NCI-H69 (cell line): ENCODE measurements at places on chromosomes 6 and 20.

DNA sequence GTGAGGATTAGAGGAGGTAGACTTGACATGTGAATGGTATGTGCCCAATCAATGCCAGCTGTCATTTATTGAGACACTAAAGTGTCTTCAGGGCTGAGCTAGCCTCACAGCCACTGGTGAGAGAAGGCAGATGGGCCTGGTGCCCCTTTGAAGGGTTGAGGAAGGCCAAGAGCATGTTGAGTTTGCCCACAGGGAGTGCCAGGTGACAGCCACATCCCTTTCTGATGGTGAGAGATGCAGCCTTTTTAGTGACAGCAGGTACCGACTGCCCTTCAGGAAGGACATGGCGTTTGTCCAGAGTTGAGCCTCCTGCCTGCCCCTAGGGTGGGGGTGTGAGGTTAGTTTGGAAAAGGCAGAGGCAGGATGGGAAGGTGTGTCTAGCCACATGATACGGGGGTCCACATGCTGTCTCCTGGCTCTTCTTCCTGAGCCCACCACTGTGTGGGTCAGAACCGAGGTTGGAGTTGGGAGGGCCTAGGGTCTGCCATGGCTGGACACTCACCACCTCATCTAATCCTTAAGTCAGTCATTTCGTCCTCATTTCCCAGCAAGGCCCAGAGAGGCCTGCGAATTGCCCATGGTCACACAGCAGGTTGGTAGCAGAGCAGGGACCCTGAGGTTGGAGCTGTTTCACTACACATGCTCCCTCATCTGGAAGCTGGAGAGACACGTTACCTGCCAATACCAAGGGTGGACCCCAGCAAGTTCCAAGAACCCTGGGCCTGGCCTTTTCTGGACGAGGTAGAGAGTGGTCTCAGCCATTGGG is 32.5 kb downstream of the SPDEF start:
- peak; percentile 53 for DNase-seq

GRCh38 chr6:97865612-97866011 is 582.6 kb upstream of the MMS22L start:
- DNase-seq, result no peak

DNA sequence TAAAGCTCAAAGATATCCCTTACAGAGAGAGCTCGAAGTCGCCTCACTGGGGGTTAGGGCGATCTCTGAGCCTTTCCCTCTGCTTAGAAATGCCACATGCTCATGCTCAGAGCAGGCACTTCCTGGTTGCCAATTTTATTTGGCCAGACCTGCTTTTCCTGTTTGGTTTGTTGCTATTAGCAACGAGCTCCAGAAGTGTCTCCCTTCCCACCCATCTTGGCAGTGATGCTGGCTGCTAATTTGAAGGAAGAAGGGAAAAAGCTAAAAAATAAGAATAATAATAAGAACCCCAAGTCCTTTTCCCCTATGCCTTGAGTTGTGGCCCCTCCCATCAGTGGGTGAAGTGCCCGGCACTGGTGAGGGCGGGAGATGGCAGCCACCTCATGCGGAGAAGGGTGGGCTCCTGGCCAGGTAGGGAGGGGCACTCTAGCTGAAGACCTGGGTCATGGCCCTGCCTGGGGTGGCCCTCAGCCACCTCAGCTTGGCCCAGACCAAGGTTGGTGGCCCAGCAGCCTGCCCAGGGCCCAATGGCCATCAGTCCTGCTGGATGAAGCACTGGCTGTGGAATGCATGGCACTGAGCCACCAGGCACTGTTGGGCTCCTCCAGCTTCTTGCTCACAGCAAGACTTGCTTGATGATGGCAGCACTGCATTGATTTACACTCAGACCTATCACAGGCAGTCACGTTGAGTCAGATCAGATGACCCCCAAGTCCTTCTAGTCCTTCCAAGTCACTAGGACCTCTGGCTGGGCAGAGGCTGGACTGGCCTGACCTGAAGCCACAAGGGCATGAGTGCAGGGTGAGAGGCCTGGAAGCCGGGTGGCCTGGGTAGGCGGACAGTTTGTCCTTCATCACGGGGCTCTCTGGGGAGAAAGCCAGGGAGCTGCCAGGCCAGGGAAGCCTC is 79.0 kb downstream of the SYNJ2 start:
- peak; percentile 58 for DNase-seq

GRCh38 chr6:149425224-149425623 is 25.2 kb downstream of the SUMO4 start:
- no peak for DNase-seq

GRCh38 chr6:117574198-117574597 is 28.1 kb downstream of the GOPC start:
- DNase-seq, result no peak

DNA sequence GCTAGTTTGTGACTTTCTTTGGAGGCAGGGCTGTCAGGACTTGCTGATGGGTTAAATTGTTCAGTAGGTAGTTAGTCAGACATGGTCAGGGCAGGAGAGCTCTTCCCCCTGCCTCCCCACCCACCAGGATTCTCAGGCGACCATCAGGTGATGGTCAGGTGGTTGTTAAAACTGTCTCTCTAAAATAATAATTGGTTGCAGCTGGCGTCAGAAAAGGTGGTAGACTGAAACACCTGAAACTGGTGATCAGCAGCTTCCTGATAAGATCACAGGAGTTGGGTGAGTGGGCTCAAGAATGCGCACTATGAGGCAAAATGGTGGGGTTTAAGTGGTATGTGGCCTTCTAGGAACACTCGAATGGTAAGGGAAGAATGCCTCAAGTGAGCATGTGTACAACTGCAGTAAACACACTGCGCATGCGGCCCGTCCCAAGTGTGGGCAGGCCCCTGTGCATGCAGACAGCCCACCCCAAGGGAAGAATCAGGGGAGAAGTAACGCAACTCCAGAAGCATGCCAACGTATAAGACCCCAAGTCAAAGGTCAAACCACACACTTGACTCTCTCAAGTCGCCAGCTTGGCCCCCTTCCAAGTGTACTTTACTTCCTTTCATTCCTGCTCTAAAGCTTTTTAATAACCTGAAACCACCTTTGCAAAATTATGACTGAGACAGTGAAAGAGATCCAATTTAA is 7.9 kb upstream of the BLCAP start:
- no peak for DNase-seq

GRCh38 chr20:20202768-20203167 is 150.4 kb downstream of the CFAP61 start:
- peak; percentile 41 for DNase-seq

GRCh38 chr6:134041093-134041492 is 11.3 kb downstream of the SLC2A12 start:
- peak; percentile 91 for DNase-seq

DNA sequence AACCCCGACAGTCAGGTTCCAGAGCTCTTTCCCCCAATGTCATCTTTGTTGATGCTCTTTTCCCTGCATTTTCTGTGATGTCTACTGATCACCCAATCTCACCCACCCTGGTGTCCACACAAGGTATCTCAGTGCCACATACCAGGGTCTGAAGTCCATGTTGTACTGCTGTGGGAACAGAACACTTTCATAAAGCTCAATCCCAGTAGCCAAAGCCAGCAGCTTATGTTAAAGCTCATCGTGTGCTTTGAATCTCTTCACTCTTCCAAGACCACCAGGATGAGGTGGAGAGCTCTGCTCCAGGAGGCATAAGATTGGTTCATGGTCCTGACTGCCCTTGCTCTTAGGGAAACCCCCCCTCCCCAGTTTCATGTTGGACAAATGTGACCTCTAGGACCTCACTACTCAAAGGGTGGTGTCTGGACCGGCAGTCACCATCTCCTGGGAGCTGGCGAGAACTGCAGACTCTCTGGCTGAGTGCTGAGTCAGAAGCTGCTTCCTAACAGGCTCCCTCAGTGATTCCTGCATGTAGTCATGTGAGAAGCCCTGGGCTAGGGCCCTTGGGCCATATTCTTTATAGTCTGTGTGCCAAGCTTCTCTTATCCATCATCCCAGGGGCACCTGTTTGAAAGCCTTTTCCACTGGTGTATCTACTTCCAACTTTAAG is 13.4 kb upstream of the CPNE5 start:
- DNase-seq, result no peak

- DNase-seq, result no peak
Measured at GRCh38 chr6:139642346-139642745, 267.9 kb upstream of the CITED2 start.

DNA sequence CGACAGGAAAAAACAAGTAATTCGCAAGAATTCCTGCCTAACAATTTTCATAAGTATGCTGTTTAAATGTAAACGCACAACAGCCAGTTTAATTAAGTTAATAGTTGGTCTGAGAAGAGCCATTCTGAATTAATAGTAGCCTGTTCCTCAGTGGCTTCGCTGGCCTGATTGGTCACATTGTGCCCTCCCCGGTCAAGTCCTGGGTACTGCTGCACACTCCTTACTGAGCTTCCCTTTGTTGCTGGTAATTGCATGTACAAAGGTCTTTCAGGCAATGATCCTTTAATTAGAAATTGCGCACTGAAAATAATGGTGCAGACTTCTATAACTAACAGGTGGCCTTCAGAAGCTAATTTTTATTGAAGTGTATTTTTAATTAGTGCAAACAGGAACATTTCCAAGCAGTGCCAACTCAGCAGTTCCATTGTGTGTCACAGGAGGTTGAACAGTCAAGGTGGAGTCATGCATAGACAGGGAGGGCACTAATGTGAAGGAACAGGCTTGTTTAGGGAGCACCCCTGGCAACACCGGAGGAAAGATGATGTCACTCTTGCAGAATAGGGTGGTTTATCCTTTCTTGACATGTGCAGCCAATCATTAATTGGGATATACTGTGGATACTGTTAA is 92.6 kb upstream of the SLC22A23 start:
- peak; percentile 98 for DNase-seq

- peak; percentile 90 for DNase-seq
Measured at GRCh38 chr6:125008957-125009356, 46.7 kb downstream of the RNF217 start.

- no peak for DNase-seq
Measured at GRCh38 chr6:143323729-143324470, 126.6 kb downstream of the ADAT2 start.

DNA sequence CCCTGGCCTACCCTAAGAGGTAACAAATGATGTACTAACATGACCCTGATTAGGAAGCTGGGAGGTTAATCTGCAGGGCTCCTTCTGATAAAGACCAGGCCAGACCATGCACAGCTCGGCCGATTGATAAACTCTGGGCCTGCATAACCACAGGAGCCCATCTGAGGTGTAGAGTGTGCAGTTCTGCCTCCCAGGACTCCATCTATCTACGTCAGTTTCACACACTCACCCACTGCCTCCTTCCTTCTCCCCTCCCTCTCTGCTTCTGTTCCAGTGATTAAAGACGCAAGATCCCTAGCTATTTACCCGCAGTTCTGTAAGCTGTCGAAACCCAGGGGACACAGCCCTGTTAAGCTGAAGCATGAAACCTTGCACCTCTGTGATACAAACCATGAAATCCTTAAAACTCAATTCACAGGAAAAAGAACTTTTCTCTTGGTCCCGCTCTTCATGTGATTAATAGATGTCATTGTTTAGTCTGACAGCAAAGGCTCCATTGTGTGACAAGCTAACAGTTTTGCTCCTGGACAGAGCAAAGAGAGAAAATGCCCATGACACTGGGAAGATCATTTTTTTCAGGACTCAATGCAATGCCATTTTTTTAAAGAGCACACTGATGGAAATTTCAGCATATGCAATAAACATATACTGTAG is 470.6 kb downstream of the MAFB start:
- DNase-seq, result no peak

DNA sequence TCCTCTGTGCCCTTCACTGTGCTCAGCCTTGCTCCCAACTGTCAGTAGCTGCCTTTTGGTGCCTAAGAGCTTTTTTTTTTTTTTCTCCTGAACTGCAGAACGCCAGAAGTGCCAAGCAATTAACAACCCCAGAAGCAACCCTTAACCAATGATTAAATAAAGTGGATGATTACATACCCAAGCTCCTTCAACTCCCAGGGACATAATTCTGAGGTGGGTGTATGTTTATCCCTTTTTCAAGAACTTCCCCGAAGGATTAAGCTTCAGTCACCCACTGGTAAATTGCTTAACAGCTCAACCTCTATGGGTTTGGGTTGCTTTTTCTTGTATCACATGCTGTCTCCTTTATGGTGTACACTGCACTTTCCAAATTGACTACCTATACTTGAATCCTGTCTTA is 41.1 kb downstream of the KLHL31 start:
- peak; percentile 99 for DNase-seq

GRCh38 chr6:28446818-28447511 is 3.7 kb upstream of the ZSCAN23 start:
- DNase-seq, result peak; percentile 24

GRCh38 chr20:19110881-19111460 is 101.5 kb upstream of the SLC24A3 start:
- no peak for DNase-seq

DNA sequence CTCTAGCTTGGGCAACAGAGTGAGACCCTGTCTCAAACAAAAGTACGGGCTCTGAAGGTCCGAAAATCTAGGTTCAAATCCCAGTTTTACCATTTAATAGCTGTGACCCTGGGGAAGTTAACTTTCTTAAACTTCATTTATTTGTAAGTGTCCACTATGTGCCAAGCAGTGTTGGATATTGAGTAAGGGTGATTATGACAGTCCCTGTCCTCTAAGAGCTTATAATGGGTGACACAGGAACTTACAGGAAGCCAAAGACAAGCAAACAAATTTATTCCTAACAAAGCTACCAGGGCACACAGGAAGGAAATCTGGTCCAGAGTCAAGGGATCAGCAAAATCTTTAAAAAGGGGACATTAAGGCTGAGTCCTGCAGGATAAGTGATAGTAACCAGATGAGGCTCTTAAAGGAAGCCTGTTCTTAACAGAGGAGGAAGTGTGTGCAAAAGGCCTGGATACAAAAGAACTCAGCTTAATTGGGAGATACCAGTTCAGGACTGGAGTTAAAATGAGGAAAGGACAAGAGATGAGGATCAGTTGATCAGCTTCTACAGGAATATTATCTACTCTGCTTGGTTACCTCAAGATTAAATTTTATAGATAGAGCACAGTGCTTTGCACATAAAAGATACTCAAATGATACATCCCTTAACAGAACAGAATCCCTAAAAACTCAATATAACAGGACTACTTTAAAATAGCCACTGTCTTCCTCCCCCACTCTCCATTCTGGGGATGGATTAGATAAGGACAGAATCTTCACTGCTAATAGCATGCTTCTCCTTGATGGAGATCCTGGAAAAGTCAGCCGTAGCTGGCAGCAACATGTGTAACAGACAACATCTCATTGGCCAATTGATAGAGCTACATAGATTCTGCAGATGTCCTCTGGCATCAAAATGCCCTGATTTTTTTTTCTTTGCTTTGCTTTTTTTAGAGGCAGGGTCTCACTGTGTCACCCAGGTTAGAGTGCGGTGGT is 6.1 kb downstream of the SNX3 start:
- DNase-seq, result no peak

GRCh38 chr6:73769976-73770375 is 74.0 kb downstream of the CD109 start:
- DNase-seq, result no peak

GRCh38 chr6:38209371-38210260 is 390.1 kb downstream of the ZFAND3 start:
- DNase-seq, result peak; percentile 63

GRCh38 chr20:60050193-60050947 is 92.1 kb downstream of the CDH26 start:
- peak; percentile 35 for DNase-seq

GRCh38 chr20:23179766-23180403 is 93.8 kb upstream of the CD93 start:
- no peak for DNase-seq
